ENCODE measurements at places on chromosomes 13 and 19.

- no peak for DNase-seq
Observed at GRCh38 chr13:45678282-45678681, 23.8 kb upstream of the CBY2 start.

GRCh38 chr19:29378126-29378525 is 147.7 kb upstream of the VSTM2B start:
- no peak for DNase-seq

DNA sequence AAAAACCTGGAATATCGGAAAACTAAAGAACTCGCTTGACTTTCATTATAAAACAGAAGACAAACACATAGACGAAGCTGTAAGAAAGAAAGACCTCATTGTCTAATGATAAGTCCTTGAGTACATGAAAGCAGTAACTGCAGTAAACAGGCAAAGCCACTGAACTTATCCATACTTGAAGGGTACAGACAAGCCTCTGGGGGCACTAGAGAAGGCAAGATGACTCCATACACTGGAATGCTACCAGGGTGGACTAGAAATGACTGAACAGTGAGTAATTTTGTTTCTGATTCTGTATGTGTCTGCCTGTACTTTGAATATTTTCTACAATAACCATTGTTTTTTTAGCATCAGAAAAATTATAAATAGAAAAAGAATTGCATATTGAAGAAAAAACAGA is 507.9 kb downstream of the UQCRFS1 start:
- DNase-seq, result peak; percentile 63

- DNase-seq, result no peak
Observed at GRCh38 chr19:13339869-13340268, 166.4 kb downstream of the CACNA1A start.

DNA sequence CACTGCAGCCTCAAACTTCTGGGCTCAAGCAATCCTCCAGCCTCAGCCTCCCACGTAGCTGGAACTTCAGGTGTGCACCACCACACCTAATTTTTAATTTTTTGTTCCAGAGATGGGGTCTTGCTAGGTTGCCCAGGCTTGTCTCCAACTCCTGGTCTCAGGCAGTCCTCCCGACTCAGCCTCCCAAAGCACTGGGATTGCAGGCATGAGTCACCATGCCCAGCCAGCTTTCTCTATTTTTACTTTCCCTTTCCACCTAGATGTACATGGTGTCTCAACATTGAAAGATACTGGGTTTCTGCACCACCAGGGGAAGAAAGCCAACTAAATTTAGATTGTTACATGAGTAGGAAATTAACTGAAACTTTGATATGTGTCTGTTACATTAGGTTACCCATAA is 13.8 kb upstream of the ZNF846 start:
- no peak for DNase-seq

DNA sequence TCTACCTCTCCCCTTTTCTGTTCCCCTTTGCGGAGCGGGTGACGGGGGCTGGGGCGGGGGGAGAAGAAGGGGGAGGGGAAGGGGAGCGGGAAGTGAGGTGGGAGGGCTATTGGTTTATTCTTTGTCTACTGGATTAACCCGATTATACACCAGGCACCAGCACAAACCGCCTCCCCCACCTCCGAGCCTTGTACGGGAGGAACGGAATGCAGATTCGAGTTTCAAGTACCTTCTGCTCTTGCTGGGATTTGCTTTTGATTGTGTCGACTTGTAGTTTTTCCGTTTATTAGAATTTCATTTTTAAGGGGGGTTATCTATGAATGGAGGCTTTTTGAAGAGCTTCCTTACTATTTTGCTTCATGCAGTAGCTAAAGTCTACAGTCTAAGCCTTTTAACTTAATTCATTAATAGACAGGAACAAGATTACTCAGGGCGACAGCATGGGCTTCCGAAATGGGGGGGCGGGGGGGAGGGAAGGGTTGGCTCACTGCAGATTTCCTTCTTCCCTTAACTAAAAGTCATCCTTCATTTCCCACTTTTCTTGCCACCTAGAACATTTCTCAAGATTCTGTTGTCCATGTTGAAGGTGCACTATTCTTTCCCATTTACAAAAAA is 937 bp upstream of the SPRY2 start:
- no peak for DNase-seq

DNA sequence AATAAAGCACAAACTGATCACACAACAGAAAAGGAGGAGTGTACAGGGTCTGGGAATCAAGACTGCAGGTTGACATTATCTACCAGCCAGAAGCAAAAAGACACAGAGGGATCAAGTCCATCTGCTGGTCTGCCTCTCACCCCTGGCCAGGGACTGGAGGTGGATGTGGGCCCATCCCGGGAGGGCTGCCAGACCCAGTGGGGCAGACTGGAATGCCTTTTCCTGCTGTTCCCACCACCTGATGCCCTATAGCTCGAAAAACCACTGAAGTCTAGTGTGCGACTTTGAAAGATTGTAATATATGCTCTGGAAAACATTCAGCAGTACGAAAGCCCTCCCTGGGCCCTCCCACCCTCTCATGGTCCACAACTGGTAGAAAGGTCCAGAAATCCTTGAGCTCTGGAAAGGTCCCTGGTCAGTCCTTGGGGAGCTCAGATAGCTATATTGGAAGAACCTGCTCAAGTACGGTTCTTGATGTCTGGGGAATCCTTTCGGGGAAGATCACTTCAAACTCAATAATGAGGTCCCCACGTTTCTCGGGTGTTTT is 2.6 kb downstream of the DNAJB1 start:
- no peak for DNase-seq

- no peak for DNase-seq
Observed at GRCh38 chr19:45023048-45023447, 15.8 kb upstream of the CLASRP start.

GRCh38 chr13:53020764-53021335 is 7.8 kb upstream of the OLFM4 start:
- no peak for DNase-seq

DNA sequence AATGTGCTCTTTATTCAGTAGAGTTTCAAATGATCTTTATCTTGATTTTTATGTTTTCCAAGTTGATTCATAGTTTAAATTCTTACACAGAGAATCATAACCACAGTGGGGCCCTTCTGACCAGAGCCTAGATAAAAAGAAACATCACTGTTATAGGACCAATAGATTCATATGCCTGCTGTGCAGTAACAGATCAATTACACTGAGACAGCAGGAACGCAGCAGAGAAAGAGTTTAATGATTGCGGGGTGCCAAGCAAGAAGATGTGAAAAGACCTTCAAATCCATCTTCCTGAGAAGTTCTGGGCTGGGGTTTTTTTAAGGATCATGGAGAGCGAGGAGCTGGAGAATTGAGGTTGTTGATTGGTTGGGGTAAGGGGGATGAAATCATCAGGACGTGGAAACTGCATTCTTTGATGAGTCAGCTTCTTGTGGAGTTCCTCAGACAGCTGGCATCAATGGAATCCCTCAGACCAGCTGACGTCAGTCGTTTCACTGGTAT is 346.6 kb downstream of the TBC1D4 start:
- DNase-seq, result peak; percentile 89

GRCh38 chr13:76048131-76048530 is 412.0 kb downstream of the LMO7 start:
- no peak for DNase-seq

DNA sequence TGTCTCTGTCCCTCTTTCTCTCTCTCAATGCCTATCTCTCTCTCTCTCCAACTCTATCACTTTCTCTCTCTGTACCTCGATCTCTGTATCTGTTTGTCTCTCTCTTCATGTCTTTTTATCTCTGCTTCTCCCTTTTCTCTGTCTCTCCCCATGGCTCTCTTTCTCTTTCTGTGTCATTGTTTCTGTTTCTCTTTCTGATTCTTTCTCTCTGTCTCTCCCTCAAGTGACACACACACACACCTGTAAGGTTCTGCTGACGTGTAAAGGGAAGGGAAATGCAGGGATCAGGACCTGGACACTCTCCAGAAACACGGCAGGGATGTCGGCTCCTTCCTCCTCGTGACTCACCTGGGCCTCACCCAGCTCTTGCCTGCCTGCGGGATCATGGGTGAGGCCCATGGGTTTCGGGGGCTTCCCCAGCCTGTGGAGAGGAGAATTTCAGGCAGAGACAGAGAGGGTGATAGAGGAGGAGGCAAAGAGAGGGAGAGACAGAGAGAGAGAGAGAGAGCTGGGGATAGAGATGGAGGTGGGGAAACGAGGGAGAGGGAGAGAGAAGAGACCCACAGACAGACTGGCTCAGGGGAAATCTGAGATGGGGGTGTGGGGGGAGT is 5.4 kb upstream of the PLAUR start:
- no peak for DNase-seq

- DNase-seq, result no peak
Observed at GRCh38 chr13:51823863-51824262, 19.9 kb upstream of the DHRS12 start.

GRCh38 chr19:15779756-15780476 is 7.5 kb upstream of the OR10H5 start:
- no peak for DNase-seq

- no peak for DNase-seq
Observed at GRCh38 chr19:33208904-33209849, 15.0 kb downstream of the LRP3 start.

DNA sequence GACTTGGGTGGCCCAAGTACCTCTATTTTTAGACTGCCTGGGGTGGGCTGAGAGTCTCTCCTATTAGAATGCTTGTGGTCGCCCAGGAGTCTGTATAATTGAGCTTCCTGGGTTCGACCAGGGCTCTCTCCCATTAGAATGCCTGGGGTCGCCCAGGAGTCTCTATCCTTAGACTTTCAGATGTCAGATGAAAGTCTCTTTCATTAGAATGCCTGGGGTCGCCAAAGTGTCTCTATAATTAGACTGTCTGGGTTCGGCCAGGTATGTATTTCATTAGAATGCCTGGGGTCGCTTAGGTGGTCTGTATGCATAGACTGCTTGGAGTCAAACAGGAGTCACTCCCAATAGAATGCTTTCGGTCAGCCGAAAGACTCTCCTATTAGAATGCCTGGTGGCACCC is 1471.7 kb downstream of the UQCRFS1 start:
- no peak for DNase-seq

DNA sequence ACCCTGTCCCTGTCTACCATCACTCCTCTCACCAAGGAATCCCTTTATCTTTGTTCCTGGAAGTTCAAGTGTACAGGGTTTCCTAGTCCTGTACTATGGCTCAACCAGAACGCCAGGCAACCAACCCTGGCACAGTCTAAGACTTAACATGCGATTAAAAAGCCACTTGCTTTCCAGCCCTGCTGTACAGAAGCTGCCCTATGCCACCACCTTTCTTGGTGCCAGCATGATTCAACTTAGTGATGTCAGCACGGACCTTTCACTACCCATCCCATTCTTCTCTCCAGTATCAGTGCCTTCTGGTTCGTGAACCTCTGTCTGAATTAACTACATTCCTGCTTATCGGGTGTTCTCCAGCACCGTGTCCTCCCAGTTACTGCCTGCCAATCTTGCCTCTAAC is 151.1 kb downstream of the KLF12 start:
- no peak for DNase-seq

DNA sequence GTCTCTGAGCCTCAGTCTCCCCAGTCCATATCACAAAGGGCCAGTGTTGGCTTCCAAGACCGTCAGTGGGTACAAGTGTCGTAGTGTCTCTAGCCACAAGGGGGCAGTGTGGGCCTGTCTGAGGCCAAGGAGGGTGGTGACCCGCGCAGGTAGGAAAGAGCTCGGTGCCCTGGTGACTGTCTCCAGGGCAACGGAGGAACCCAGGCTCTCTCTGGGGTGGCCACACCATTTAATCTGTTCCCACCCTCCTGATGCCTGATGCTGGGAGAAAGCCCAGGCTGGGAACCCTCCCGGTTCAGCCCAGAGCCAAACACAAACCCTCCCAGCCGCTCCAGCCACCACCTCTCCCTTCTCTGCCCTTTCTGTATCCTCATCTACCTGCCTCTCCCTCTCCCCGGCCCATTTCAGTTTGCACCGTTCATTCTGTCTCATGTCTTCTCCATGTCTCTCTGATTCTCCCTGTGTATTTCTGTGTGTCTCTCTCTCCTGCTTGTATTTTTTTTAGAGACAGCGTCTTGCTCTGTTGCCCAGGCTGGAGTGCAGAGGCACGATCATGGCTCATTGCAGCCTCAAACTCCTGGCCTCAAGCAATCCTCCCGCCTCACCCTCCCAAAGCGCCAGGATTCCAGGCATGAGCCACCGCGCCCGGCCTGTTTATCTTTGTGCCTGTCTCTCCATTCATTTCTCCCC is 17.5 kb upstream of the MEIS3 start:
- DNase-seq, result no peak

- peak; percentile 80 for DNase-seq
Observed at GRCh38 chr13:43232873-43233265, 209.5 kb downstream of the DNAJC15 start.

GRCh38 chr19:18109733-18110608 is 12.4 kb downstream of the MAST3 start:
- DNase-seq, result no peak

DNA sequence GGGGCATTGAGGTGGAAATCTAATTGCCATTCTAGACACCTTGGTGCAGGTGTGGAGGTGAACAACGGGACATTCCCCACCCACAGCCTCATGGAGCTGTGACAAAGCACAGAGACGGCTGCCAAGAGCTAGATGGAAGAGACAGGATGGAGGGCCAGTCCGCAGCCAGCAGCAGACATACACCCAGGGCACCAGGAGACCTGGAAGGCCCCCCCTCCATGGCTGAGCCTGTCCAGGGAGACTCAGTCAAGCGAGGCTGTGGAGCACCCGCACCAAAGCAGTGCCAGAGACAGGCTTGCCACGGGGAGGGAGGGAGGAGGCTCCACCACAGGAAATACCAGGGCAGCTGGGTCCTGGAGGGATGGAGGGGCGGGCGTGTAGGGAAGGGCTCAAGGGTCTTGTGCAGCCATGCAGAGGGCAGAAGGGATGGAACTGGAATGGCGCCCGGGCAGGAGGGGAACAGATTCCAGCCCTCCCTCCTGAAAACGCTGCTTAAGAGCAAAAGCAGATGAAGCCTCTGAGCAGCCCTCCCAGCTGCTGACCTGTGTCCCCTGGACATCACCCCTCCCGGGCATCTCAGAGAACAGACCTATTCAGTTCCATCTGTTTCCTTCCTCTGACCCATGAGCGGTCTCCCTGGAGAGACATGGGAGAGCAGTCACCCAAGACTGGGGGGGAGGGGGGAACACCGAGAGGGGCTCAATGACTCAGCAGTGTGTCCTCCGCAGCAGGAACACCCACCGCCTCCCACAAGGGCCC is 14.4 kb downstream of the EPS15L1 start:
- DNase-seq, result no peak

- DNase-seq, result peak; percentile 87
Observed at GRCh38 chr13:50208826-50209335, 193.6 kb downstream of the KCNRG start.

- no peak for DNase-seq
Observed at GRCh38 chr13:63249411-63250187, 1834.0 kb upstream of the PCDH20 start.

GRCh38 chr13:53092931-53093330 is 64.3 kb downstream of the OLFM4 start:
- no peak for DNase-seq

DNA sequence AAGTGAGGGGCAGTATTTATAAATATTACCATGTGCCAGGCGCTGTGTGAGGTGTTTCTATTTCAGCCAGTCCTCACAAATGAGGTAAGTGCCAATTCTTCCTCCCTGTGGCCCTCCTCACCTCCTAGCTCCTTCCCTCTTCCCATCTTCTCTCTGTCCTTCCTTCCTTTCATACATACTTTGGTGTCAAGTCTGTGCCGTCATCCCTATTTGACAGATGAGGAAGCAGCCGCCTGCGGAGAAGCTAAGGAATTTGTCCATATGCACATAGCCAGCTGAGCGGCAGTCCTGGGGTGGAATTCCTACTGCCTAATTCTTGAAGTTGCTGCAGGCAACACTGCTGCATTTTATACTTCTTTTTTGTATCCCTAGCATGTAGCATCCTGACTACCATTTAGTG is 150.8 kb downstream of the B3GLCT start:
- no peak for DNase-seq

GRCh38 chr13:31927219-31927653 is 104.3 kb upstream of the FRY start:
- DNase-seq, result no peak

- no peak for DNase-seq
Observed at GRCh38 chr13:113958373-113958772, 15.5 kb downstream of the C13orf46 start.

Measured in fibroblast of skin of left biceps (primary cell).